Left lobe of liver (tissue), 2 donors: ENCODE measurements at places on chromosomes 2 and 18. TPM values are rescaled to one million over a fixed set of nuclear protein-coding genes. Genes with fewer than 3 reads are reported as not detected.

The HOXD8 gene
- total RNA-seq, result not detected

The ZSWIM2 gene
- not detected for total RNA-seq

GRCh38 chr2:84319581-84319980 lies 139.5 kb downstream of the SUCLG1 start:
- DNase-seq, result no peak

DNA sequence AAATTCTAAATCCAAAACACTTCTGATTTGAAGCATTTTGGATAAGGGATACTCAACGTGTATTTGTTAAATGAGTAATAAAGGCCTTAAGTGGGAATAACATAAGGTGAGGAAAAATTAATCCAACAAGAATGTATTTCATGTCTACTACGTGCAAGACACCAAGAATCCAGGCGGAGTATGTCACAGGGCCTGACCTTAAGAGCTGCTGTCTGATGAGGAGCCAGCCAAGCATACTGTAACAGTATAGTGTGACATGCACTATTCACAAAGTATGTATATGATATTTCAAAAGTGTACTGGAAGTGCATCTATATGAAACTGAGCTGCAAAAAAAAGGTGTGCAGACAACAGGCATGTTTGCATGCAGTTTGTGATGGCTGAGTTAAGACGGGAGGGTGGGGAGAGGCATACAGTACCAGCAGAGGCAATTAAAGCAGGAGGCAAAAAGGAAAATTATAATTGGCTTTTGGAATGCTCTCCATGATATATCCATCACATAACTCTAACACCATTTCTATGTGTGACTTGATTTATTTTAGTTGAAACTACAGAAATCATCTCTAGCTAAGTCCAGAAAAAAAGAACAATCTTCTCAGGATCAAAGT lies 18.2 kb downstream of the IWS1 start:
- no peak for DNase-seq

DNA sequence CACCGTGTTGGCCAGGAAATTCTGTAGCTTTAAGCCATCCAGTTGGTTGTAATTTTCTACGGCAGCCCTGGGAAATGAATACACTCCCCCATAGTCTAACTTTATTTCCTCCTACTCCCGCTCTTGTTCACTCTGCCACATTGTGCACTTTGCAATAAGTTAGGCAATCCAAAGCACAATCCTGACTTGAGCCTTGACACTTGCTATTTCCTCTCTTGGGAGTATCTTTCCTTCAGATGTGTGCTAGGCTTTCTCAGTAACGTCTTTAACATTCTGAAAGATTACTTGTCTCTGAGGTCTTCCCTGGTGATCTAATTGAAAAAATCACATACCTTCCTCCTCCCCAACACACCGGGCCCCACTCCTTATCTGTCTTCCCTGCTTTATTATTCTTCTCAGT lies 65.9 kb upstream of the RAB27B start:
- no peak for DNase-seq

- no peak for DNase-seq
Measured at GRCh38 chr18:22204996-22205395, 35.6 kb downstream of the GATA6 start.
